ENCODE measurements at places on chromosomes 6 and 20.

- DNase-seq, result no peak
Observed at GRCh38 chr6:35722121-35722761, 14.6 kb upstream of the ARMC12 start.

GRCh38 chr6:2665146-2666070, 85.3 kb downstream of the MYLK4 start:
- no peak for DNase-seq

DNA sequence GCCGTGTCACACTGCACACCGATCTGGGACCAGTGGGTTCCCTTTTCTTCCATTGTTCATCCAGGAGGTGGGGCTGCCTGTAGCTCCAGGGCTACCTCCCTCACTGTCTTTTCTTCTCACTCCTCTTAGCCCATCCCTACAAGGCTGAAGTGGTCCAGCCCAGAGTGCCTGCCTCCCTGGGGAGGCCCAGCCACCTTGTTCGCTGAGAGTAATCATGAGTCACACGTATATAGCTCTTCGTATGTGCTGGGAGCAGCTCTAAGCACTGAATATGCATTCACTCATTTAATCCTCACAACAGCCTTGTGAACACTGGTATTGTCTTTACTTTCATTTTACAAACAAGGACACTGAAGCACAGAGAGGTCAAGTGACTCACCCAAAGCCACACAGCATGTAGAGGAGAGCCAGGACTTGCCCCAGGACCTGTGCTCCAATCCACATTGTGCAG, 14.7 kb upstream of the CCDC167 start:
- DNase-seq, result no peak

DNA sequence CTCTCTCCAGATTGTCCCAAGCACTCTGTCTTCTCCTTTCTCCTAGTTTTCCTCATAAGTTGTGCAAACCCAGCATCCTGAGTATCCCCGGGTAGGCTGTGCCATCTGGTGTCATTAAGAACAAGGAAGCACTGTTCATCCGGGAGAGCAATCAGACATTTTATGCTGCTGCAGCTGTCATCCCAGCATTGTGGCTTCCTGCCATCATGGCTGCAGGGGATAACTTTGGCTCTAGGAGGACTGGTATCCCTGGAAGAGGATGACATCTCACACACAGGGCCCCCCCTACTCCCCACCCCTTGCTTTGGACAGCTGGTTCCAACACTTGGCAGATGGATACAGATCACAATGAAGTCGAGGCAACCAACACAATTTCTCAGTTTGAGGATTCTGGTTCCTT, 1195.1 kb upstream of the MAP3K7 start:
- no peak for DNase-seq

GRCh38 chr6:139758209-139758611, 383.8 kb upstream of the CITED2 start:
- DNase-seq, result no peak

GRCh38 chr6:30735668-30736314, 6.7 kb downstream of the FLOT1 start:
- DNase-seq, result no peak

DNA sequence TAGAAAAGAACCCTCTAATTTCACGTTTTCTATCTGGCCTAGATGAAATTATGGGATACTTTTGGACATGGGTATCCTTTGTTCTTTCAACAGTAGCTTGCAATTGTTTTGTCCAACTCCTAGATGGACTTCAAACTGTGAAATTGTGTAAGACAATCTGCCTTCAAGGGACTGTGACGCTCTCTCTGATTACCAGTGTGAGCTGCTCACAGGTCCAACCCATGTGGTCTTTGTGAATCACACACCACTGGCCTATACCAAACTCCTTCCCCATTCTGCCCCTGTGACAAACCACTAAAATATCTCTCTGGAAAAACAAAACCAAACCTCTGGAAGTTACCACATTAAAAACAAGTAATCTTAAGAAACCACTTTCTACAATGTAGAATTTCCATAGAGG, 59.5 kb downstream of the NINL start:
- DNase-seq, result no peak

DNA sequence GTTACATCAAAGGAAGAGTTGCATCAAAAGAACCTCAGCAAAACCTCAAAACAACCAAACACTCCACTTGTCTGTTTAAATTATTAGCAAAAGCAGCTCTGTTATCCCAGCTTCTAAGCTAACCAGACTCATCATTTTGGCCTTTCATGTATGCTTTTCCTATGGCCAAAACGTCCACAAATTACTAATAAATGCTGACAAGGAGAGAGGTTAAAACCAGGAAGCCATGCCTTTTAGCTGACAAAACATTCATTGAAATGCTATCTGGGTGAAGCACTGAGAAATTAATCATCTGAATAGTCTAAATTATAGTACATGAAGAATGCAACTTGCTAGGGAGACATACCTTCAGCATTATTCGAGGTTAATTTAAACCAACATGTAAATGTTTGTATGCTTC, 80.6 kb downstream of the LAMA2 start:
- no peak for DNase-seq

GRCh38 chr6:8814440-8815000, 379.2 kb upstream of the SLC35B3 start:
- no peak for DNase-seq

DNA sequence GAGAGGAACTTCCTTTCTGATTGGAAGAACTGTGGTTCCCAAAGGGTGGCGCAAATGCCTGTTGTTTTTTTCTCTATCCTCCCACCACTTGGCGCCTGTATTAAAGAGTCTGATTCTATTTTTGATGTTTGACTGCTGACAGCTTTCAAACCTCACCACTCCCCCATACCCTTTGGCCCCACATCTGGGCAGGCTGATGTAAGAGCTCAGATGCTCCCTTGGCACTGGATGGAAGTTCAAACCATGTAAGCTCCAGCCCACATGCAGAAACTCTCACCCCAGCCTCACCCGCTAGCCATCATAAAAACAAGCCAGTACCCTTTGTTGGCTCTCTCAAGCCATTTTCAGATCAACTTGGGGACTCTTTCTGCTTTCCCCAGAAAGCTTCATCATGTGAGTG, 20.0 kb upstream of the TMEM14A start:
- no peak for DNase-seq

DNA sequence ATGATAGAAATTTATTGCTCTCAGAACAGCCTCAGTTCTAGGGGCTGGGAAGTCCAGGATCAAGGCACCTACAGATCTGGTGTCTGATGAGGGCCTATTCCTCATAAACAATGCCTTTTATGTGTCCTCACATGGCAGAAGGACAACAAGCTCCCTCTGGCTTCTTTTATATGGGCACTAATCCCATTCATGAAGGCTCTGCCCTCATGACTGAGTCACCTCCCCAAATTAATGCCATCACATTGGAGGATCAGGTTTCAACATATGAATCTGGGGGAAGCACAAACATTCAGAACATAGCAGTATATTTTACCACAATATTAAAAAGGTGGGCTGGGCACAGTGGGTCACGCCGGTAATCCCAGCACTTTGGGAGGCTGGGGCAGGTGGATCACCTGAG, 58.5 kb upstream of the CCN6 start:
- DNase-seq, result no peak

DNA sequence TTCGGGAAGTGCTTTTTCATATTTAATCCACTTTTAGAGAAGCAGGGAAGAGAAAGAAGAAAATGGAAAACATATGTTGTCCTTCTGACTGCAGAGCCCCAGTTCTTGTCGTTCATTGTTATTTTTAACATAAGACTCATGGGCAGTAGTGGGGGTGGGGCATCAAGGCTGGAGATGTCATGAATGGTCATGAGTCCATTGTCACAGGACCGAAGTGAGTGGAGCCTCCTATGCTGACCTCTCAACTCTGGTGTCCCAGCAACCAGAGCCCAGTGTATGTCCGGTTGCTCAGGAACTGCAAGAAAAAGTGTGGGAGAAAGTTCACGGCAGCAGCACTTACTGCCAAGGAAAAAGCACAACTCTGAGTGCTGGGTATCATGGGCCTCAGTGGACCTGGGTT, 108.6 kb downstream of the BANF2 start:
- no peak for DNase-seq

GRCh38 chr6:127484212-127484863, 25.1 kb upstream of the KIAA0408 start:
- no peak for DNase-seq

GRCh38 chr6:164109770-164110140, 695.2 kb downstream of the QKI start:
- peak; percentile 9 for DNase-seq

Data from nephron progenitor cell (in vitro differentiated cells).